Breast epithelium (tissue), 4 donors: ENCODE measurements at places on chromosomes 11 and 22.

DNA sequence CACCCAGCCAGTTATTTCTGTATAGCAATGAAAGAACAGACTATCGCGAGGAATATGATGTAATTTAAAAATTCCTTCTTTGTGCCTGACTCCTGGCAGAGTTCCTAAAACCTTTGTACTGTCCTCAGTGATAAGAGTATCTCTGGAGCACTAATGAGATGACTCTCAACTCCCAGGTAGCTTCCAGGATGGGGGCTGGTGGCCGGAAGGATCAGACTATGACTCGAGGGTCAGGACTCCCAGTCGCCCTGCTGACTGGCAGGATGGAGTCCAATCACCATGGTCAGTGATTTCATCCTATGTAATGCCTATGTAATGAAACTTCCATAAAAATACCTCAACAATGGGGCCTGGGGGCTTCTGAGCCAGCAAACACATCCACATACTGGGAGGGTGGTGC, 135.1 kb downstream of the SHANK2 start:
- DNase-seq: no peak

DNA sequence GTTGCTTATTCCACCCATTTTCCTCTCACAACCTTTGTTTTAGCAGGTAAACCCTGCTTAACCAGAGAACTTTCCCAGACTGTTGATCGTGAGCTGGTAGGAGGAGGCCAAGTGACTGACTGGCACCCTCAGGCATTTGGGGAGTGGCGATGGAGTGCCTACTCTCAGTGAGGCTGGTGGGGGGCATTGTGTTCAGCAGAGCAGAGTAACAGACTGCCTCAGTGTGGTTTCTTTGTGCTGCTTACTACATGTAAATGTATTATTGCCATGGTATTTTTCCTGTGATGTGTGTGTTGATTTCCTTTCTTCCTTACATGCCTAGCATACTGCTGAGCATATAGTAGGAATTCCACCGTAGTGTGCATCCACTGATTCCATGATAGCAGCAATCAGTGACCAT, 2.6 kb downstream of the MARK2 start:
- peak; percentile 67 for DNase-seq

- DNase-seq: no peak
These were observed 1336.4 kb downstream of the TBC1D22A start for GRCh38 chr22:48098921-48099245.

DNA sequence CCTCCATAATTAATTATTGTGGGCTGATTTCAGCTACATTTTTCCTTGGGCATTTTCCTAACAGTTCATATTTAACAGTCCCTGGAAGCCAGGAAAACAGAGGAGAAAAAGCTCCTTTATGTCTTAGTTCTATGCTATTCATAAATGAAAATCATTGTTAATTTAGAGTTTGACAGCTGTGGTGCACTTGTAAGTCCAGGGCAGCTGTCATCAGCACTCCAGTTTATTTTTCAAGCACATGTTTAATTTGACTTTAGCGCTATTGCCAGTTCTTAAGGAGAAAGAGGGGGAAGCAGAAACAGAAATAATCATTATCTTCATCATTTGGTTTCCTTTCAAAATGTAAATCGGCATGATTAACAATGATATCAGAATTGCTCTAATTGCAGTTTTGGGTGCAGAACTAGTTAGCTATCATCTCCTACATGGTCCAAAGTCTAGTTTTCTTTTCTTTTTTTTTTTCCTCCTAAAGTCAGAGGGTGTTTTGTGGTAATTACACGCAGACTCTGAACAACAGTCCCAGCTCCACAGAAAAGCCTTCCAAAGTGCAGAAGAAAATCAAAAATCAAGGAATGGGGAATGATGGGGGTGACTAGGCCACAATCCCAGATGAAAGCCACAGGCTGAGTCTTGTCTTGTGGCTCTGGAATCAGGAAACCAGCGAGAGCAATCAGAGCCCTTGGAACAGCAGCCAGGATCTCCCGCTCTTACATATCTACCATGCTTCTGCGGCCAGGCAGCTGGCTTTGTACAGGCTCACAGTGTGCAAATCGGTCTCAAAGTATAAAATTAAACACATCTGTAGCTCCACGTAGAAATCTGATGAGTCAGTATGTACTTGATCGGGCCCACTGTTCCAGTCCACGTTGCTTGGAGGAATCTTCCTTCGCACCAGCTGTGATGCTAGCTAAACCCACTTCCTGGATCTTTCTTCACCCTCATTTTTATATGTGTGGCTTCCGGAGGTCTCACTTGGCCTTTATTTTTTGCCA, 91.9 kb downstream of the SPON1 start:
- DNase-seq: peak; percentile 50

- DNase-seq: no peak
These were observed 21.6 kb downstream of the RTN4R start for GRCh38 chr22:20246368-20247009.

GRCh38 chr22:46572911-46573780, 35.7 kb upstream of the CELSR1 start:
- DNase-seq: no peak

GRCh38 chr22:17436382-17436980, 67.2 kb downstream of the CECR2 start:
- no peak for DNase-seq

- DNase-seq: peak; percentile 32
These were observed 826 bp upstream of the EEF1G start for GRCh38 chr11:62574363-62575071.

DNA sequence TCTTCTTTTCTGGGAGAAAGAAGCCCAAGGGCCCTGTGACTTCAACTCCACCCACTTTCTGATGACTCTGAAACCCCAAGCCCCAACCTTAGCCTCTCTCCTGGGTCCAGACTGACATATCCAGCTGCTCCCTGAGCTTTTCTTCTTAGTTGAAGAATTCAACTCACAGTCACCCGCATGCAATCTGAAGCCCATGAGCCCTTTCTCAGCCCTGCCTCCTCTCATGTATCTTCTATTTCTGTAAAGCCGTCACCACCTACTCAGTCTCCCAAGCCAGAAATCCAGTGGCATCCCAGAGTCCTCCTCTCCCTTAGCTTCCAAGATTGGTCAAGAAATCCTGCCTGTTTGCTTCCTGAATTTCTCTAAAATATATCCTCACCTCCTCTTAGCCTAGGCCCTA, 7.1 kb upstream of the TMA7B start:
- DNase-seq: no peak

GRCh38 chr11:93192163-93192562, 5.6 kb downstream of the SLC36A4 start:
- DNase-seq: no peak

DNA sequence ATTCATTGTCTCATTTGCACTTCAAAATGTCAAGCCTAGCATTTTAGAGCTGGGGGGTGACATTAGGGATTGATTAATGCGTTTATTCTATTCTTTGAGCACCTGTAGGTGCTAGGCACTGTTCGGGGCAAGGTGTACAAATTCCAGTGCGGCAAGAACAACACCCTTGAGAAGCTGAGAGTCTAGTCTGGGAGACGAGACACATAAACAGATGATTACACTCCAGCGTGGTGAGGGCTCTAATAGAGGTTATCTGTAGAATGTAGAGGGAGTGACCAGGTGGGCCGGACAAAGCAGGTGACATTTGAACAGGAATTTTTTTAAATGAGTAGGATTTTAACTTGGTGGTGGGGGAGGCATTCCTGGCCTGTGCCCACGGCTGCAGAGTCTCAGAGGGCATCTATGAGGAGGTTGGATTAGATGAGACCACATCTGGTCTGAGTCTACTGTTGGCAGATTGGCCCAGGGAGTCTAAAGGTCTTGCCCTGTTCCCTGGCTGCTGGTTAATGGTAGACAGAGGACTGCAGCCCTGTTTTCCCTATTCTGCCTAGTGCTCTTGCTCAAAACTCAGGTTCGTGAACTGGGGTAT, 970 bp downstream of the CAT start:
- DNase-seq: no peak

DNA sequence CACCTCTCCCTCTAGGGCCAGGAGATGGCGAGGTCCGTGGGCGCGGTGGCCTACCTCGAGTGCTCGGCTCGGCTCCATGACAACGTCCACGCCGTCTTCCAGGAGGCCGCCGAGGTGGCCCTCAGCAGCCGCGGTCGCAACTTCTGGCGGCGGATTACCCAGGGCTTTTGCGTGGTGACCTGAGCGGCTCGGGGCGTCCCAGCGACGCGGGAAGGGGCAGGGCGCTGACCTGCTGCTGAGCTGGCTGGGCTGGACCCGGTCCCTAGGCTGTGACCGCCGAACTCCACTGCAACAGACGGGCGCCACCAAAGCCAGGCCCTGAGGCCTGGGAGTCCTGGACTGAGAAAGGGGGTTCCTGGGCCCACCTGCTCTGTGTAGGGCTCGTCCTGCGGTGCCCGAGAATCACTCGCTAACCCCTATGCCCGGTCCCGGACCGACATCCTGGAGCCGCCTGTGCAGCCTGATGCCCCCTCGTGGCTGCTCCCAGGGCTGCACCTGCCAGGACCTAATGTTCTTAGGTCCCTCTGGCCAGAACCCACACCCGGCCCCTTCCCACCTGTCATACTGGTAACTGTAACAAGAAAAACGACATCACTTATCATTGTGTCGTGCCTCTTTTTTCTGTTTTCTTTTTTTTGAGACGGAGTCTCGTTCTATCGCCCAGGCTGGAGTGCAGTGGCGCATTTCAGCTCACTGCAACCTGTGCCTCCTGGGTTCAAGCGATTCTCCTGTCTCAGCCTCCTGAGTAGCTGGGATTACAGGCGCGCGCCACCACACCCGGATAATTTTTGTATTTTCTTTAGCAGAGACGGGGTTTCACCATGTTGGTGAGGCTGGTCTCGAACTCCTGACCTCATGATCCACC, 15.0 kb downstream of the RHOD start:
- no peak for DNase-seq

DNA sequence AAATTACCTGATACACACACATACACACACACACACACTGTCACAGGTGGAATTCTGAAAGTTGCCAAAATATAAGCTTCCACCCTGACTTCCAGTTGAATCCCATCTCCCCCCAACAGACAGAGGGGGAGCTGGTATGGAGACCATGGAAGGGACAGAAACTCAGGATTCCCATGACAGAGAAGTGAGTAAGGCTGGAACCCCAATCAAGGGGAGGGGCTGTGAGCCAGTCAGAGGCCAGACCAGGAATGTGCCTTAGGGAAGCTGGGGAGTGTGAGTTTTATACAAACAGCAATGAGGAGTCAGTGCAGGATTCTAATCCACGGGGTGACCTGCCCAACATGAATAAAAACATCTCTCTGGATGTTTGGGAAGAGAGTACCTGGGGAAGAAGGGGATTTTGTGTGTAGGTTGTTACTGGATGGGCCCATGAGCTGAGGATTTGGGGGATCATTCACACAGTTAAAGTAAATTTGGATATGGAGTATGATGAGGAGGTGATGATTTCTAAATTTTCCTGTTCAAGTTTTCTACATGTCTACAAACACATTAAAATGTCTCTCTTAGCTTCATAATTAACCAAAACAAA, 38.7 kb upstream of the TOP3B start:
- DNase-seq: no peak

DNA sequence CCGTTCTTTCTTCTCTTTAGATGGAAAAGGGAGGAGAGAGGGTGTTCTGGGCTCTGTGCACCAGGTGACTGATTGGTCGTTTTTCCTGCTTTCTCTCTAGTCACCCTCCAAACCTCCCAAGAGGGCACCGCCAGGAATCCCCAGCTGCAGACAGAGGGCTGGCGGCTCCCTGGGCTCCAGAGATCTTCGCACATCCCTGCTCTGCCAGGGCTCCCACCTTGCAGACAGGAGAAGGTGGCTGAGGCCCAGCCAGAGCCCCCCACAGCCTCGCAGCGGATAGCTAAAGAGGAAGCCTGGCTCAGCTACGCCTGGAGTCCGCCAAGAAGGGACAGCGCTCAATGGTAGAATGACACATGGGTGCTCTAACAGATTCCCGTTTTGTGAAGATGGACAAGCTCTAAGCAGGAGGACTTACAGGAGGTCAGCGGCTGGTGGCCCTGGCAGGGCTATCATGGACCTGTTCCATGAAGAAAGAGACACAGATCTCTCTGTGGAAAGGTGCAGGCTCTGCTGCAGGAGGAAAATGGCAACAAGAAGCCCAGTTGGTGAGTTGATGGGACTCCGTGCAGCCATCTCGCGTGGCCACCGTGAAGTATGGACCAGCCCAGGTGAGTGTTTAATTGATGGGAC, 976.9 kb downstream of the BRD1 start:
- no peak for DNase-seq

DNA sequence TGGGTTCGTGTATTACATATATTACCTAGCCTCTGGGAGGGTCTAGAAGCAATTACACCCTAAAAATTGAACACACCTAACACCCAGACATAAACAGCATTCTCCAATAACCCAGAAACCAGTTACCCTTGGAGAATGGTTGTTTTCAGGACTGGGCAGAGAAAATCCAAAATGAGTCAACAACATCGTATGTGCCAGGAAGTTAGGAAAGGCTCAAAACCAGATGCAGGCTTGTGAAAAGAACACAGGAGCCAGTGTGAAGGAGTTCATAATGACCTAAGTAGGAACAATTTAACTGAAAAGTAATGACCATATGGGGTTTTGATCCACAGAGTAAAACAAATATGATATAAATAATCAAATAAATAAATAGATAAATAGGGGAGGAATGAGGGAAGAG, 5.1 kb upstream of the CLPB start:
- no peak for DNase-seq

- DNase-seq: no peak
These were observed 19.9 kb downstream of the OSBPL5 start for GRCh38 chr11:3145206-3145520.

- no peak for DNase-seq
These were observed 916.2 kb downstream of the METTL15 start for GRCh38 chr11:29024386-29024785.

GRCh38 chr22:17315310-17315709, 54.0 kb upstream of the CECR2 start:
- no peak for DNase-seq

DNA sequence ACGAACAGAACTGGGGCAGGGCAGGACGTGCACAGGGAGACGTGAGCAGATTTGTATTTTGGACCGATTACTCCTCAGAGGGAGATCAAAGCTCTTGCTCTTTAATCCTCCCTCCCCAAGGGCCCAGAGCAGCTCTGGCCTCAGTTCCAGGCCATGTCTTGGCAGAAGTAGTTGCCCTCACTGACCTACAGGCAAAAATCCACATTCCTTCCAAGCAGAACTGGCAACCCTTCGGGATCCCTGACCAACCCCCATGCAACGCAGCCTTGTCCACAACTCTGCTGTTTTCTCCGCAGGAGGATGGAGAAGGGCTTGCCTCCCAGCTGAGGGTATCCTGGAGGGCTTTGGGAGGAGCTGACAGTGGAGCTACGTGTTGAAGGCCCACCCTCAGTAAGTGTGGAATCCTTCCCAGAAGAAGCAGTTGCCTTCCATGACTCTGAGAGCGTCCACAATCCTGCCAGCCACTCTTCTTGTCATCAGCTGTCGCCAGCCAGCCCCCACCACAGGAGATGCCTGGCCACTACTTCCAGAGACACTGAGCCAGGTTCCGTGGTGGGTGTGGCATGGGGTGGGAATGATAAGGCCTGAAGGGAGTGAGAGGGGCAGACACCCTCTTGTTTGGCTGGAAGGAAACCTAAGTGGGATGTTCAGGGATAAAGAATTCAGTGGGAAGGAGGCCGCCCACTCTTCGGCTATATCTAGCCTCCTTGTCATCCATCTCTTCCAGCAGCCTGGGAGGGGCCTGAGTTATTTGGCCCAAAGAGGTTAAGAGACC, 68.1 kb downstream of the PDE2A start:
- no peak for DNase-seq

GRCh38 chr11:36162883-36163434, 126.3 kb downstream of the COMMD9 start:
- no peak for DNase-seq
